ENCODE measurements at places on chromosomes 7 and 10. TPM values are rescaled to one million over a fixed set of nuclear protein-coding genes. Genes with fewer than 3 reads are reported as not detected.

- DNase-seq, result no peak
Measured at GRCh38 chr7:143316492-143316891, 581 bp downstream of the CLCN1 start.

- no peak for DNase-seq
Measured at GRCh38 chr10:103708627-103709288, 146.6 kb downstream of the SH3PXD2A start.

GRCh38 chr10:76067447-76067846 lies 636.0 kb downstream of the LRMDA start:
- no peak for DNase-seq

GRCh38 chr10:4678023-4678950 lies 147.7 kb upstream of the AKR1E2 start:
- DNase-seq, result no peak

- no peak for DNase-seq
Measured at GRCh38 chr7:34354011-34354410, 304.0 kb upstream of the NPSR1 start.

The IFIT1B gene
- polyA plus RNA-seq, result not detected

The TMEM229A gene
- polyA plus RNA-seq, result not detected

The LIMK1 gene
- polyA plus RNA-seq, result 9.1 TPM

The ZC3HAV1L gene
- polyA plus RNA-seq, result 0.37 TPM

The HABP2 gene
- 27.4 TPM for polyA plus RNA-seq

The SPDYE11 gene
- polyA plus RNA-seq, result not detected

The SPDYE9 gene
- polyA plus RNA-seq, result not detected

The FEZF1 gene
- not detected for polyA plus RNA-seq

All from kidney (tissue), 22 donors.